B cell (primary cell): ENCODE measurements at places on chromosomes 3 and 15.

GRCh38 chr3:86801066-86801465 lies 189.9 kb downstream of the VGLL3 start:
- no peak for DNase-seq

DNA sequence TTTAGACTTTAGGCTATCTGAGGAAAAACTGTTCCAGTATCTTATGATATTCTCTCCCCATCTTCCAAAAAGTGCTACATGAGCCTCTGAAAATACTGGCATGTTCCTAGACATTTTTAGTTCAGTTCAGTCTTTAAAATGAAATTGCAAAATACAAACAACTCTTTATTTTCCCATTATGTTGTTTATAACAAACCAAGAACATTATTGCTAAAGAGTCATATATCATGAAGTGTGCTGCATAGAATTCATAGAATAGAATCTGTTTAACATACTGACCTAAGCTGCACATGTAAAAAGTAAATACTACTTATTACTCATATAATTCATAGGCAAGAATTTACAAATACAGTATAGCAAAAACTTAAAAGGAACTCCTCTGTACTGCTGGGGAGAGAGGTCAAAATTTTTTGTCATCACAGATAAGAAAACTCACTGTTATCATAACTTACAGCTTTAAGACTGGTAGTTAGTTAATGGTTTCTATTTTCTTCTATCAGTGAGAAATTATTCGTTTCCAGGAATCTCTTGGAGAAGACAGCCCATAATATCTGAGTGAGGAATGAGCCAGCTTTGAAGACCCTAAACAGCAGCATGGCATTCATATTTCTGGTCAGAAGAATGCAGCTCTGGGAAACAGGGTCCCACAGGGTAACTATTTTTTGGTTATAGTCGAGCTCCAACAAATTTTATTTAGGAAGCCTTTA lies 32.2 kb downstream of the FILIP1L start:
- no peak for DNase-seq

DNA sequence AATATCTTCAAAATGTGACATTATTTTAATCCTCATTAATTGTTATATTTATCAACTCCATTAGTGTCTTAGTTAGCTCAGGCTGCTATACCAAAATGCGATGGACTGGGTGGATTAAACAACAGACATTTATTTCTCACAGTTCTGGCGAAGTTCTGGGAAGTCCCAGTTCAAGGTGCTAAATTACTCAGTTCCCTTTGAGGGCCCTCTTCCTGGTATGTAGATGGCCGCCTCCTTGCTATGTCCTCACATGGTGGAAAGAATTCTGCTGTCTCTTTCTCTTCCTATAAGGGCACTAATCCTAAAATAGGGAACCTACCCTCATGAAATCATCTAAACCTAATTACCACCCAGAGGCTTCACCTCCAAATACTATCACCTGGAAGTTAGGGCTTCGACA lies 38.8 kb upstream of the DUT start:
- DNase-seq = no peak

GRCh38 chr3:62962714-62963113 lies 87.5 kb upstream of the CADPS start:
- DNase-seq = no peak

DNA sequence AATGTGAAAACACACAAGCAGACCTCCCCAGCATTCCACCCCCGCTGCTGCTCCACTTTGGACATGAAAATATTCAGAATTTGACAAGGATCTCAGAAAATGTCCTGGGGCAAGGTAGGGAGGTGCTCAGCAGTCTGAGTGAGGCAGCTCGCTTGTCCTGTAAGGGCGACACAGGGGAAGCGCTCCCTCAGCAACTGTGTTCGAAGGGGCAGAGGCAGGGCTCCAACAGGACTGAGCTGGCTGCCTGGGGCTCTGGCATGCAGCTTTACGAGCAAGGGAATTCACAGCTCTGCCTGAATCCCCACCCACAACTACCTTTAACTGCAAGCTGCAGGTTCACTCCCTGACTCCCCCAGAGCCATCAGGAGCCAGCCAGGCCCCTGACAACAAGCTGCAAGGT lies 287.0 kb upstream of the LYSMD4 start:
- DNase-seq = no peak
